Activated T-cell treated with anti-CD3 and anti-CD28 coated beads, Interleukin-2, amount 50 U/mL, for 48 hours (primary cell): ENCODE measurements at places on chromosomes 12 and 14.

- DNase-seq: no peak
Observed at GRCh38 chr12:47207829-47208248, 128.1 kb upstream of the AMIGO2 start.

GRCh38 chr12:10719482-10719881 is 3.6 kb downstream of the YBX3 start:
- DNase-seq: no peak

DNA sequence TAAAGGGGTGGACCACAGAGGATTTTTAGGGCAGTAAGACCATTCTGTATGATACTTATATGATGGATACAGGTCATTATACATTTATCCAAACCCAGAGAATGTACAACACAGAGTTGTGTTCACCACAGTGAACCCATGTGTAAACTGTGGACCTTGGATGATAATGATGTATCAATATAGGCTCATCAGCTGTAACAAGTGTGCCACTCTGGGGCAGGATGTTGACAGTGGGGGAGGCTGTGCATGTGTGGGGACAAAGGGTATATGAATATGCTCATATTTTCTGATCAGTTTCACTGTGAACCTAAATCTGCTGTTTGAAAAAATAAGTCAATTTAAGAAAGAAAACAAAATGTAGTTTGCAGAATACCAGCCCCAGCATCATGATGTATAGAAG is 14.2 kb upstream of the OS9 start:
- DNase-seq: no peak

GRCh38 chr12:12686472-12686871 is 9.5 kb downstream of the GPR19 start:
- DNase-seq: no peak

GRCh38 chr14:60217713-60218112 is 31.3 kb upstream of the PPM1A start:
- DNase-seq: no peak

DNA sequence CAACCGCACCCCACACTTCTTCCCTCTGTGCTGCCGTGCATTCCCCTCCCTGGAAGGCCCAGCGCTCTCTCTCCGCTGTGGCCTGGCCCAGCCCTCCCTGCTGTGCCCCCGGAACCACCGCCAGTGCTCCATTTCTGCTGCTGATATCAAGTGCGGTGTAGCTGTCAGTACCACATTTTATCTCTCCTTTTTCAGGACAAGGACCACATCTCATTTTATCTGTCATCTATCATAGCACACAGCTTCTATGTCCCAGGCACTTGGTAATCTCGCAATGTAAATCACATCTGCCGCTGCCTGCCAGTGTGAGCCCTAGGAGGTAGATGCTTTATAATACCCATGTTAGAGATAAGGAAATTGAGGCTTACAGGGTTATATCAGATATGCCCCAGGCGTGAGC is 18.3 kb downstream of the IL31 start:
- DNase-seq: no peak
